ENCODE measurements at places on chromosomes 7 and 10. TPM values are rescaled to one million over a fixed set of nuclear protein-coding genes. Genes with fewer than 3 reads are reported as not detected.

KCNIP2 gene
- 17.1 TPM for total RNA-seq

CYP3A7 gene
- not detected for total RNA-seq

SMKR1 gene
- 6.7 TPM for total RNA-seq

NEUROD6 gene
- 4.2 TPM for total RNA-seq

BLNK gene
- total RNA-seq: 0.23 TPM
